ENCODE measurements at places on chromosomes 4 and X.

- no peak for DNase-seq
Observed at GRCh38 chr4:89158884-89159503, 47.7 kb downstream of the TIGD2 start.

GRCh38 chr4:10730590-10730989 lies 46.0 kb upstream of the CLNK start:
- DNase-seq, result no peak

DNA sequence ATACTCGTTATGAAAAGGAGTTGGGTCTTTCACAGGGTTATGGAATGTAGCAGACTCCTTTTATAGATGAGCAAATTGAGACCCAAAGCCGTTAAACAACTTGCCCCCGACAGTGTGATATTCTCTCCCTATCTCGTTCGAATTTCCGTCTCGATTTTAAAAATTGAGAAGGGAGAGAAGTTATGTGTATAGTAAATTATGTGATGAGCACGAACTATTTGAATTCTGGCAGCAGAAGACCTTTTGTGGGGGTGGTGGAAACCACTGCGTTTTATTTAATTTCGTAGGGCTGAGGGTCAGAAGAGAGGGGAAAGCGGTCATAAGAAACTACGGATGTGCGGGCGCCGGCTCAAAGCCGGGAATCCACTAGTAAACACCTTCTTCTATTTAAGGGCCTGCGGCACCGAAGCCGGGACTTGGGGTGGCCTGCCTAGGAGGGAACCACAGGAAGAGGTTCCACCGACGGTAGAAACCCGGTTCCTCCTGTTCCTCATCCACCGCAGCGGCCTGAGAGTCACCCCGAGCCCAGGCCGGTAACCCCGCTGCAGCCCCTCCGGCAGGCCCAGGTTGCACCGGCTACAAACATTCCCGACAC lies 1.5 kb upstream of the DDX3X start:
- DNase-seq, result no peak

DNA sequence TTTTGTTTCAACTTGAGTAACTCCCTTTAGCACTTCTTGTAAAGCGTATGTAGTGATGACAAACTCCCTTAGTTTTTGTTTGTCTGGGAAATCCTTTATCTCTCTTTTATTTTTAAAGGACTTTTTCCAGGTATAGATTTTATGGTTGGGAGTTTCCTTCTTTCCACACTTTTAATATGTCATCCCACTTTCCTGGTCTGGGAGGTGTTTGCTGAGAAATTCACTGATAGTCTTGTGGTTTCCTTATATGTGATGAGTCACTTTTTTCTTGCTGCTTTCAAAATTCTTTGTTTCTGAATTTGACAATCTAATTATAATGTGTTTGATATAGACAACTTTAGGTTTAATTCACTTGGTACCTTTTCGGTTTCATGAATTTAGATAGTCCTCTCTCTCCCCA lies 353.9 kb downstream of the GPAT3 start:
- DNase-seq, result no peak

DNA sequence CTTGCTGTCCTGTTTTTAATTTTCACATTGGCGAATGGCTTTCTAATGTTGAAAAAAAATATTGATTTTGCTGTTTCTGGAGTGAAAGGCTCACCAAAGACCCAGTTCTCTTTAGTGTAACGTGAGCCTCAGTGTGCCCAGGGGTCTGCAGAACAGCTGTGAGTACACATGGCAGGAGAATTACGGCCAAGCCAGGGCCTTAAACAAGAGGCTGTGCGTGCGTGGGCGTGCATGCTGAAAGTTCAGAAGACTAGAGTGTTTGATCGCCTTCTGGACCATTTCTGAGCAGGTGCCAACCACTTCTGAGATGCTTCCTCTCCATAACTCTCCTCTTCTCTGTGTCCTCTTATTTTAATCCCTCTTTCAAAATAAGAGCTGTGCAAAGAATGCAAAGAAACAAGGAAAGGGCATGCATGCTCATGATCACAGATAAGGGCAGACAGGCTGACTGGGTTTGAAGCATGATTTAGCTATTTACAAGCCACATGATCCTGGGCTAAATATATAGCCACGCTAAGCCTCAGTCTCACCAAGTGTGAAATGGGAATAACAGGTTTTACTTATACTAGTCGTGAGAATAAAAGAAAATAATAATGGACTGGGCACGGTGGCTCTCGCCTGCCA lies 9.9 kb downstream of the PHEX start:
- peak; percentile 29 for DNase-seq

DNA sequence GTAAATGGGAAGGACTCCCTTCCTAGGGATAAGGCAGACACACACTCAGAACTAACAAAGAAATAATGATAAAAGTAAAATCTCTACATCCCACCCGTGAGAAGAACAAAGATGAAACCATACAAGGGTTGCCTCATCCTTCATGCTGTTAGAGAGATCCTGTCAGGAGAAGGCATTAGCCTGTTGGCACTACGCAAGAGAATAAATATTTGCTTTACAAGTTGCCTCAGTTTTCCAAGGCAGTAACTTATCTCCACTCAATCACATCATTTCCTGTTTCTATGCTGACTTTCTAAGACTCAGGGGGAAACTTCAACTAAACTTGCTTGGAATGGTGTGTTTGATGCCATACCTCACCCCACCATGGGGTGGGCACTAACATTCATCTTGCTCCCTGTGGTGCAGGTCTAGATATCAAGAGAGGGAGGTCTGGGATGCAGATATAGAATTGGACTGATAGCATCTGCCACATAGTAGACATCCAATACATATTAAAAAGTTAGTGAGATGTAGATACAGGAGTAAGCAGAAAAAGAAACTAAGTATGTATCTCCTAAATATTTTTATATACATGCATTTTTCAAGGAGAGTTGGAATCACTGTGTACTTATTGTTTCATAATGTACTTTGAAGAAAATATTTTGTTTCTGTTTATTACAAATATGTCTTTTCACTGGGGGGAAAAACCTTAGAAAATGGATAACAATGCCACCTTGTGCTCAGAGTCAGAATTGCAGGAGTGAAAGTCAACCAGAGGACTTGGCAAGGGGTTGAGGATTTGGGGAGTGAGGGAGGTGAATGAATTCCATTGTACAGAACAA lies 57.2 kb upstream of the BEX4 start:
- DNase-seq, result peak; percentile 17

- DNase-seq, result no peak
Observed at GRCh38 chr4:67204441-67204840, 340.9 kb downstream of the CENPC start.

DNA sequence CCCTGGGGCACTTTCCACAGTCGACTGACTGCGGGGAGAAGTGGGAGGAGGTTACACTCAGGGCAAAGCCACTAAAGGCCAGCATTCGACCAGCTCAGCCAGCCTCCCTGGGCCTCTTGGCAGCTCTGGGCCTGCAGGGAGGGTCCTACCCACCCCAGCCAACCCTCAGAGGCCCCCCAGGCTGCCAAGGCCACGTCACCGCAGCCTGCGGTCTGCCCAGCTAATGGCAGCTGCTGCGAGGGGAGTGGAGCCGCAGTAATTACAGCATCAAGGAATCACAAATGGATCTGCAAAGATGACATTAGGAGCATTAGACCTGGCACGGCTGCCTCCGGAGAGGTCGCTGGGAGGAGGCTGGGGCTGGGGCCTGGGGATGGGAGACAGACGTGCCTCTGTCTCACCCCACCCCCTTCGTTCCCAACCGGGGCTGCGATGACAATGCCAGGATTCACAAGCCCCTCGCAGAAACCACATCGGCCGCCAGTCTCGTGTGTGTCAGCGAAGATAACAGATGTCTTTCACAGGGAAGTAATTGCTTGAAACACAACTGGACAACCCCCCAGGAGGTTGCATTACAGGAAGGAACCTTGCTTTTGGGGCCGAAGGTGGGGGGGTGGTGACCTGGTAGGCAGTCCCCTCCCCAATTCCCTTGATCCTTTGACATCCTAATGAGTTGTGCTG lies 367.6 kb downstream of the BCOR start:
- no peak for DNase-seq

DNA sequence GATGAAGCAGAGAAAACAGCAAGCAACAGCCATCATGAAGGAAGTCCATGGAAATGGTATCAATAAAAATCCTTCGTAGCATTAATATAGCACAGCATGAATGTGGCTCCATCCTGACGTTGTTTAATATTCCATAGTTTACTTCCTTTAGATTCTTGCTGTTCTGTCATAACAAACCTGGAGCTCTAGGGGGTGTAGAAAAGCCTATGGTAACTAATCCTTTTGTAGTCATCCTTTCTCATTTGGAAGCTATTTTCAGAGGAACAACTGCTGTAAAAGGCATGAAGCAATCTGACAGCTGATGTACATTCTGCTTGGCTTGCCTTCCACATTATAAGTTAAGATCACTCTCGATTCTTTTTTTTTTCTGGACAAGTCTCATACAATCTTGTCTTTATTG lies 914 bp downstream of the MYOZ2 start:
- DNase-seq, result no peak

DNA sequence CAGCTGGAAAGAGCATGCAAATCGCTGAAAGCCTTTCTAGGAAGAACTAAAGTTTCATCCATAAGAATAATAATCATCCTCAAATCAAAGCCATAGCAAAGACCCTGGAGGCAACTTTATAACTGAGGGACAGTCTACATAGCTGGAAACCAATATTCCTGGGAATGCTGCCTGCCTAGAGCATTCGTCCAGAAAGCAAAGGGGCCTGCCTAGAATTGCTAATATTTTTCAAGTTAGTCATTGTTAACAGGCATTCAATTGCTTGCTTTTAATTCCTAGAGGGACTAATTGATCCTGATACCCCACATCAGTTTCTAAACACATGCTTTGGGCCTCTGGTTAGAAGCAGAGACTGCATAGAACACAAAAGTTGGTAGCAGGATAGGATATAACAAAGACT lies 4.2 kb upstream of the PPARGC1A start:
- DNase-seq, result no peak

- no peak for DNase-seq
Observed at GRCh38 chr4:105509714-105510113, 35.9 kb upstream of the PPA2 start.

DNA sequence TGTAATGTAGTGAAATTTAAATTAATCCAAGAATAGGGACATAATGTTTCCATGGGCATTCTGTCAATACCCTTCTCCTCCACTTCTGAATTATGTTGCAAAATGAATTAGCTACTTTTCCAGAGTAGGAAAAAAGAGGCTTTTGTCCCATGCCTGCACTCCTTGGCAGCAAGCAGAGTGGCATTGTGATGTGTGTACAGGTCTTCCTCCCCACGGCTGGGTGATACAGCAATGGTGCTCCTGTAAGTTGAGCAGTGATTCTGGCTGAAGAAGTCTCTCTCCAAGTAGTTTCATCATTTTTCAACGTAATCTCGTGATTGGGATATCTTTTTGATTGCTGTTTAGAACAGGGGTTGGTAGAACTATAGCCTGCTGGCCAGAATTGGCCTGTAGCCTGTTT lies 59.9 kb downstream of the KIT start:
- no peak for DNase-seq

DNA sequence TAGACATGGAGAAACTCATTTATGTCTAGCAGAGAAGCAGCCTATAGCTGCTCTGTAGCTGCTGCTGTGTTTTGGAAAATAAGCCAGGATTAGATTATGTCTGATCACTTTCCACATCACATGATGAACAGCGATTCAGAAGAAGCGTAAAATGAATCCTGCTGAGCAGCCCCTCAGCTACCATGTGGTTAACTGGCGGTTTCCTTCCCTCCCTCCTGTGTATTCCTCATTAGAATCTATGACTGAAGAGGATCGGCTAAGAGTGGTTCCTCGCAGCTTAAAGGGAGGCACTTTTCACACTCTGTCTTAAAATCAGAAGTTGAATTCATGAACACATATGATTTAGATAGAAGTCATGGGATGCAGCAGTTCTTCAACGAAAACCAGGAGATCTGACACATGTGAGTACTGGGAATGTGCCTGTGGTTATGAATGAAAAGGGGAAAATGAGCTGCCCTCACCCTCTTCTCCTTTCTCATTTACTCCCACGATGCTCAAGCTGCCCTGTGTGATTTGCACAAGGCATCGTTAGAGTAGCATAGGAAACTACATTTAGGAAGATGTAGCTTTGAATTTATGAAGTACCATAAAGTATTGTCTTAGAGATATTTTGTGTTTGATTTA lies at the start of gene PPEF1:
Gene PPEF1, plus strand, starts transcription at position 220 of the 624 bp plus-strand sequence. Its CDS starts 136 bp downstream, at position 356.
- DNase-seq, result no peak

- DNase-seq, result no peak
Observed at GRCh38 chr4:46594661-46595060, 204.7 kb upstream of the GABRA2 start.

- no peak for DNase-seq
Observed at GRCh38 chr4:3293401-3294391, 875 bp downstream of the RGS12 start.

DNA sequence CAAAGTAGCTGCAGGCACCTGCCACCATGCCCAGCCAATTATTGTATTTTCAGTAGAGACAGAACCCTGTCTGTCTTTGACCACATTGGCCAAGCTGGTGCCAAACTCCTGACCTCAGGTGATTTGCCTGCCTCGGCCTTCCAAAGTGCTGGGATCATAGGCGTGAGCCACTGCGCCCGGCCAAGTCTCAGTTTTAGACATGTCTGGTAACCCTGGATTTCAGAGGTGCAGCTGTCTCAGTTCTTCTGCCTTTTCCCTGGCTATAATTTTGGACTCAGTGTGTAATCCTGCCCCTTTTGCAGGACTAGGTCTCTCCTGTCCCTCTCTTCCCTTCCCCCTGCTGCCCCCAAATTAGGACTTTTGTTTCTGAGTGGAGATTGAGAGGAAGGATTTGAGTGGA lies 46.6 kb downstream of the FAM193A start:
- DNase-seq, result no peak

- DNase-seq, result no peak
Observed at GRCh38 chrX:47566841-47567240, 5.8 kb downstream of the ARAF start.

GRCh38 chr4:158538176-158538575 lies 16.5 kb downstream of the RXFP1 start:
- no peak for DNase-seq

GRCh38 chrX:71636438-71637252 lies 18.3 kb upstream of the CXCR3 start:
- no peak for DNase-seq

GRCh38 chr4:71382900-71383560 lies 44.2 kb downstream of the SLC4A4 start:
- no peak for DNase-seq

- DNase-seq, result no peak
Observed at GRCh38 chrX:40283981-40284380, 186.2 kb upstream of the BCOR start.

DNA sequence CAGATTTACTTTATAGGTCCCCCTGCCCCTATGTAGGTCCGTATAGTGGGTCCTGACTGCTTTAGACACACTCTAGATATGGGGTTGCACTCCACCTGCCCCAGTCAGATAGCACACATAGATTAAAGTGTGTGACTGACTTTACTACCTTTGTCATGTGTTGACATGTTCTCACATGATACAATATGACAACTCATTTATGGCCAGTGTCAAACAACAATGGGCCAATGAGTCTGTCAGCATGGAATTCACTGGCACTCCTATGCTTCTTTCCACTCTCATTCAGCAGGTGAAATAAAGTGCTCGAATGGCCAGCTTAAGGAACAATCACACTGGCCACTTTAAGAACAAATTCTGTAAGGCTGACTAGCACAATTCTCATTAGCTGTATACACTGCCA lies 23.8 kb upstream of the FMR1NB start:
- no peak for DNase-seq
